Activated T-helper 1 cell treated with Interleukin-2 at 50 U/mL for 16 hours (primary cell): ENCODE measurements at places on chromosomes 4 and X.

GRCh38 chrX:51803833-51804232, 60.6 kb downstream of the GSPT2 start:
- DNase-seq = no peak

- no peak for DNase-seq
These were observed 118.1 kb downstream of the SORCS2 start for GRCh38 chr4:7310451-7310850.

DNA sequence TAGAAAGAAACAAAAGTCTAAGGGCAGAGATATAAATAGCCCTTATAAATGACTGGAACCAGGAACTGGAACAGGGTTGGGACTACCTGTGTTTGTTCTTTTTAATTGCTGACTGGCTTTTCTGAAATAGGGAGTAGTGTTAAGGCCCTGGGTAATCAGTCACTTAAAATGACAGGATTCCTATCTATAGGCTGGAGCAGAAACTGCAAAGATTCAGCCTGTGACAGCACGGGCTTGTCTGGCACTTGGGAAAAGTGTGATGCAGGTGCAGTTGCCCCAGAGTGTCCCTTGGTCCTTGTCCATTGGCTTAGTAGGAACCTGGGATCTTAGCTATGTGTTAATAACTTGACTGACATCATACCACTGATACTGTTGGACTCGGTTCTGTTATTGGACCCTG, 14.7 kb upstream of the PLAC8 start:
- no peak for DNase-seq

- no peak for DNase-seq
These were observed 17.8 kb downstream of the HMGB3 start for GRCh38 chrX:151000861-151001331.

DNA sequence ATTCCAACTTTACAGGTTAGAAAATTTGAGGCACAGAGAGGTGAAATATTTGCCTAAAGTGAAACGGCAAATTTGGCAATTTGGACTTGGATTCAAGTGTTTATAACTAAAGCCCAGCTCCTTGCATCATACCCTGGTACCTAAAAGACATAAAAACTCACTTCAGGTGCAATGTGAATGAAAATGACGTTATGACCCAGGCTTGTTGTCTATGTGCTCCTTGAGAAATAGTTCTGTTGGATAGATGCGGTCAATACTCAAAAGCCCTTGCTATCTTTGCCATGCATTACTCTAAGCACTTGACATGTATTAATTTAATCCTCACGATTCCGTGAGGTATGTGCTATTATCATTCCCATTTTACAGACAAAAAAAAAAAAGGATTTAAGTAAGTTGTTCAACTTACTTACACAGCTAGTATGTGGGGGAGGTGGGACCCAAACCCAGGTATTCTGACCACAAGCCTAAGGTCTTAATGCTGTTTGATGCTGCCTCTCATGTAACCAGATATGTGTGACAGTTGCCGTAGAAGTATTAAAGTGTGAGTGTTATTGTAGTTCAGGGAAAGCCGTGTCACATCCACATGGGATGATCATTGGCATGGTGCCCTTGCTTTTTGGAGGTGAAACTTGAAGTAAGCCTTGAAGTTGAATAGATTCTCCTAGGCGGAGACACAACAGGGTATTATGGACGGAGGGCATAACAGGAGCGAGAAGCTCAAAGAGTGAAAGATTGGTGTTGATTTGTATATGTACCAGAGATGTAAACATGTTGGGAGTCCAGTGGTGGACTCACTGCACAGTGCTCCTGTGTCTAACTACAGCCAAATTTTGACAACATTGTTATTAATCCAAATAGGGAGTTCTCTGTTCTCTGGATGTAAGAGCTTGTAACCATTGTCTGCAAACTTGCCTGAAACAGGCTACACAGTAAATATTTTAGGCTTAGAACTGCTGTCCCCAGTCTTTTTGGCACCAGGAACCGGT, 3.1 kb downstream of the SCML1 start:
- no peak for DNase-seq

GRCh38 chr4:149985981-149986380, 92.3 kb upstream of the DCLK2 start:
- DNase-seq = no peak

- DNase-seq = no peak
These were observed 433.5 kb downstream of the AFF2 start for GRCh38 chrX:148933881-148934280.

DNA sequence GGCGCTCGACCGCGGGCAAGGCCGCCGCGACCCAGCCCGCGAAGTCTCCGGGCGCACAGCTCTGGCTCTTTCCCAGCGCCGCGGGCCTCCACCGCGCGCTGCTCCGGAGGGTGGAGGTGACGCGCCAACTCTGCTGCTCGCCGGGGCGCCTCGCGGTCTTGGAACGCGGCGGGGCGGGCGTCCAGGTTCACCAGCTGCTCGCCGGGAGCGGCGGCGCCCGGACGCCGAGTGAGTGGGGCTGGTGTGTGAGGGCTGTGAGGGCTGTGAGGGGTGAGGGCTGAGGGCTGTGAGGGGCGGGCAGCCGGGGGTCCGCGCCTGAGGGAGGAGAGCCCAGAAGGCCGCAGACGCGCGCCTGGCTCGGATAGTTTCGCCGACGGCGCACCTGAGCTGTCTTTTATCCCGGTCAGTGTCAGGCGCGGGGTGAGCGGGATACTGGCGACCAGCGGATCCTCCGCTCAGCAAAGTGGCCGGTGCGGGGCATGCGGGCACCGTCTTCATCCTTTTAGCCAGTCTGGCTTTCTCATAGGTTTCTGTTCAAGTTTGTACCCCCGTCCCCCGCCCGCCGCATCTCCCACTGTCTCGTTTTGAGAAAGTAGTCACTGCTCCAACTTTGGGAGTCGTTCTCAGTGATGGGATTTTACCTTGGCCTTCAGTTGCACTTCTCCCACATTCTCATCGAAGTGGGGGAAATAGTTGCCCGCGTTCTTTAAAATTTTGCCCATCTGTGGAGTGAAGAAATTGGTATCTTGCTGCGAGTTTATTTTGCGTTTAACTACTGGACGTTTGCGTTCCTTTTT, 586 bp downstream of the HERC5 start:
- no peak for DNase-seq

DNA sequence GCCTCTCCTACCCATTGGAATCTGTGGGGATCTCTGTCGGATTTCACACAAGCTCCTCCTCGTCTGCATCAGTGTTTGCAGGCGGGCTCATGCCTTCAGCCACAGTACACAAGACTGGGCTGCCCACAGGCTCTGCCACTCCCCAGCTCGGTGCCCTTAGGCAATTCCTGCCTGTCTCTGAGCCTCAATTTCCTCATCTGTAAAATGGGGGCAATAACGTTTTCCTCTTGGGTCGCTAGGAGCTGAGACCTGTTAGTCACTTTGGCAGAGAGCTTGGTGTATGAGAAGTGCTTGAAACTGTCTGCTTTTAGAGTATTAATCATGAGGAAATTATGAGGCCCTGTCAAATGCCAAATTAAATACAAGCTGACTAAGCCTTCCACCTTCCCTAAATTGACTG, 27.6 kb upstream of the MSX1 start:
- no peak for DNase-seq

GRCh38 chrX:12790885-12791256, 341 bp upstream of the PRPS2 start:
- DNase-seq = no peak

- no peak for DNase-seq
These were observed 602.4 kb upstream of the PRKX start for GRCh38 chrX:4315891-4316290.

- no peak for DNase-seq
These were observed 2.5 kb upstream of the SOX3 start for GRCh38 chrX:140507223-140507981.

- no peak for DNase-seq
These were observed 197.7 kb downstream of the CAMK2D start for GRCh38 chr4:113563691-113564378.

DNA sequence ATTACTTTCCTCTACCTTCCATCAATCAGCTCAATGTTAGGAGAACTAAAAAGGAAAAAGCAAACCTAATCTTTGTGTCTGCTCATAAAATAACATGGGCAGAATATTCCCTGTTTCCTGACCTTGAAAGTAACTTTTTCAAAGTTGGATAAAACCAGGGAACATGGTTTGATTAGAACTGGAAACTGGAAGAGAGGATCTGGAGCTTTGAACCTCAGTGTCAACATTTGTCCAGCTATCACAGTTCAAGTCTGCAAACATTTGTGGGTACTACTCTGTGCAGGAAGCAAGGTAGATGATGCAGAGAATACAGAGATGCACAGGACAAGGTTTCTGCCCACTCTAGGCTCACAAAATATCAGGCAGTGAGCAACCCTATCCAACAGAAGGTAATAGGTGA, 86.4 kb upstream of the TAB3 start:
- DNase-seq = no peak

DNA sequence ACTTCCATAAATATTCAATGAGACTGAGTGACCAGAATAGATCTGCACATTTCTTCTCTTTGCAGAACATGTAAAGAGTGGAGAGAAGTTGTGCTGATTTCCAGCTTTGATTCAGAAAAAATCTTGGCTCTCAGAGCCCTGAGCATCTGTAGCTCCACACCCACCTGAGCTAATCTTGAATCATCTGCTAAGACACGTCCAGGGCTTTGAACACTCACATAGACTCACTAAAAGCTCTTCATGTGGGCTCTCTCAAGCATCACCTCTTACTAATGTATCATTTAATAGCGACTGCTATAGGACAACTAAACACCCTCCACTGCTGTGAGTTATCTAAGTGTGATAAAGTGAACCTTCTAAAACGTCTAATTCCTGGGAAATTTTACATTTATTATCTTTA, 147.7 kb upstream of the GRIA3 start:
- DNase-seq = no peak

DNA sequence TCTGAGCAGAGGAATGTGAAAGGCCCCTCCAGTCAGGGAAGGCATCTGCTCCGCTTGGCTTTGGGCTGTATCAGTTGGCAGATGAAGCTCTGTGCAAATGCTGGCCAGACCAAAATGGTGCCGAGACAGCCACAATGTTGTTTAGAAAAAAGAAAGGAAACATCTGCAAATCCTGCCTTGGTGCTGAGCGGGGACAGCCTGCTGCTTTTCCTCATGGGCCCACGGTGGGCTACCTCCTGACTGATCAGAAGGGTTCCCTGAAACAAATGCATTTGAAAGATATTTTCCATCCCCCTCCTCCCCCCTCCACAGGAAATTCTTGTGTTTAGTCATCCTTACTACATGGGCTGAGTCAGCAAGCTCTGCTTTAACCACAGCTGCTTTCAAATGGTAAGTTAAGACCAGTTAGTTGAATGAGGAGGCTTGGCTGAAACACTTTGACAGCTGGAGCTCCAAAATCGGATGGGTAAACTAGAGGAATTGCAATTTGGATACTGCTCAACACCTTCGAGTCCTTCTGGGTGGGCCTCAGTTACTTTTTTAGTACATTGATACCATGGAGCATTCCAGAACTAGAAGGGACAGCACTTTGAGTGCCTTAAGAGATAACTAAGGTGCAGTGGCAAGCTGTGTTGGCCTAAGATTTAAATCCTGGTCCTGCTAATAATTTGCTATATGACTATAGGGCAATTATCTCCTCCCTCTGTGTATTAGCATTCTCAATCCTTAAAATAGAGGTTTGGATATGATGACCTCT, 36.0 kb downstream of the PLAC1 start:
- DNase-seq = no peak

DNA sequence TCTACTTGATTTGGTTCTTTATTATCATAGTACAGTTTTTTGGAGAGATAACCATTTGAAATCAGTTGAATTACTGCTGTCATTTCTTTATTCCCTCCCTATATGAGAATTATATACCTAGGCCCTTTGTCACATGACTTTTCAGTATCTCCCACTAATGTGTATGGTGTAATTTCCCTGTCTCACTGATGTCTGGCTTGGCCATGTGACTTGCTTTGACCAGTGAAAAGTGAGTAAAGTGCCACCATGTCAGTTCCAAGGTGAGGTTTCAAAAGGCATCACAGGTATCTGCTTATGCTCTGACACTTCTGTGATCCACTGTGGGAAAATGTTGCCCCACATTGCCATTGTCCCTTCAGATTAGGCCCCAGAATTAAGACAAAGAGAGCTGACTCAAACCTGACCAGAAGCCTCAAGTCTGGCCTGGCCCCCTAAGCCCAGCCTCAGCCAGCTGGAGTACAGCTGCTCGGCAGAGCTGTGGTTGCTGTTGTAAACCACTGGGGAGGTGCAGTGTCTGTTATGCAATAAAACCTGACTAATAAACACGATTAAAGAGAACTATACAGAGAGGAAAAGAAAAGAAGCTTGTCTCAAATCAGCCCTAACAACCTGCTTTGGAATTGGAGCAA, 27.5 kb downstream of the SETD7 start:
- no peak for DNase-seq

DNA sequence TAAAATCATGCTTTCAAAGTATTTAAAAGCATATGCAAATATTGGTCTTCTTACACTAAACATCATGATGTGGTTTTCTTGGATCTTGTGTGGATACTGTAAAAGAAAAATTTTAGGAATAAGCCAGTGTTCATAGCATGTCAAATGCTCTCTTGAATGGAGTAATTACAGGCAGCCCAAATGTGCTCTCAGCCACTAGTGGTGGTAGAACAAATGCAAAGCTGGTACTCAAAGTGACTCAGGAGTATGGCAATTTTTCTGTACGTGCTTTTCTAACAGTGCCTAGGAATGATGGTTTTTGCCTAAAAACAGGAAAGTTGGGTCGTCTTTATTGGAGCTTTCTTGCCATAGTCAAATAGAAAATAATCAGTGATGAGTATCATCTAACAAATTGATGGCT, 19.9 kb downstream of the PGRMC2 start:
- DNase-seq = no peak

DNA sequence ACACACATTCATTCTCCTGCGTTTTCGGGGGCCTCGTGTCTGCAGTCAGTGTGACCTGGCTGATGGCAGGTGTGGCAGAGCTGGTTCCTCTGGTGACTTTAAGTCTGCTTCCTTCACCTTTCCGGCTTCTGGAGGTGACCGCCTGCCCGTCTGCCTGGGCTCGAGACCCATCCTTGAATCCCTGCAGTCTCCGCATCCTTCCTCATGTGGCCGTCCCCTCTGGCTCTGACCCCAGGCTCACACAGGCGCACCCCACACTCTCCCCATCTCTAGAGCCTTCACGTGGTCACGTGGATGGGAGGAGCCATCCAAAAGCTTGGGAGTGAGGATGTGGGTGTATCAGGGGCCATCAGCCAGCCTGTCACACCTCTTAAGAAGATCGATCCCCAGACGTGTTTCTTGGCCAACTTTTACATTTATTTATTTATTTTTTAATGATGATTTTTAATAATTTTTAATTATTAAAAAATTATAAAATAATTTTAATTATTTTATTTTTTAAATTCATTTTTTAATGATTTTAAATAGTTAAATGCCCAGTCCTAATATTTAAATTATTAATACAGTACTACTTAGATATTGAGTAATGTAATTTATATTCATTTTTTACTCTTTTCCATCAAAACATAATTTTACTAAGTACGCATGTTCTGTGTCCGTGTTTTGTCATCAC, 20.9 kb downstream of the RGS12 start:
- no peak for DNase-seq

DNA sequence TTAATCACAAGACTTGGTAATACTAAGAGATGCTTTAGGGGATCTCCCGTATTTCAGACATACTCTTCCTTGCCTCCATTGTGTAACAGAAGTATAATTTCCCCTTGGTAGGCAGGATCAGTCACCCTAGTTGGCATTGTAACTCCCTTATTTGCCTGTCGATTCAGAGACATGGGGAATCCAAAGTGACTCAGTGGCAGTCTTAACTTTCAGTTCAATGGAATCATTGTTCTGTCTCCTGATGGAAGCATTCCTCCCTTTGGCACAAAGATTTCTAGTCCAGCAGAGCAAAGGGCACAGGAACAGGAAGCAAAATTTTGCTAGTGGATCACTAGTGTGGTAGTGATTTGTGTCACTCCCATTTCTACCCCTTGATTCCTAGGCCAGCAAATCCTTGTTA, 80.4 kb downstream of the DCUN1D4 start:
- DNase-seq = no peak

GRCh38 chr4:3523628-3524221, 8.5 kb downstream of the LRPAP1 start:
- DNase-seq = no peak
